GM20000 (cell line): ENCODE measurements at places on chromosomes 2 and 18.

DNA sequence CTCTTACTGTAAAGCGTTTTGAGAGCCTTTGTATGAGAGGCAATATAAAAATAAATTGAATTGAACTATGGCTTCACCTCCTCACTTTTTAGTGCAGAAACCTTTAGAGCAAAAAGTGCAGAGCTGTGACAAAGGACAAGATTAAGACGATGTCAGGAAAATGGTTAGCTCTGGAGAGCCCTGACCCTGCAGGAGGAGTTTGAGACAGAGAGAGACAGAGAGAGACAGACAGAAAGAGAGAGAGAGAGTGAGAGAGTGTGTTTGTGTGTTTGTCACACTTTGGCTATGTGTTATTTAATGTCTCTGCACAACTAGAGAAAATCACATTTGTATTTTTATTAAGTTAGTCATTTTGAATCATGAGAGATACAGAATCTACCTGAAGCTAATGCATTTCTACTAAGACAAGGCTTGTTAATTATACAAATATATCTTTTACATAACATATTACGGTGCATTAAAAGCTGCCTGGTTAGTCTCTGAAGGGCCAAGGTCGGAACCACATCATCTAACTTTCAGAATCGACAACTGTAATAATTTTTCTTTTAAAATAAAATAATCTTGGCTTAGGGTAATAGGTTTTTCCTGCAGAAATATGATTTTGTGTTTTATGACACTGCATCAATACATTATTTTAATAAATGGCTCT is 423.5 kb upstream of the ZEB2 start:
- DNase-seq = no peak

GRCh38 chr2:11589316-11589940 is 55.6 kb downstream of the GREB1 start:
- DNase-seq = no peak

GRCh38 chr18:58363767-58364540 is 264.9 kb downstream of the ALPK2 start:
- DNase-seq = no peak

DNA sequence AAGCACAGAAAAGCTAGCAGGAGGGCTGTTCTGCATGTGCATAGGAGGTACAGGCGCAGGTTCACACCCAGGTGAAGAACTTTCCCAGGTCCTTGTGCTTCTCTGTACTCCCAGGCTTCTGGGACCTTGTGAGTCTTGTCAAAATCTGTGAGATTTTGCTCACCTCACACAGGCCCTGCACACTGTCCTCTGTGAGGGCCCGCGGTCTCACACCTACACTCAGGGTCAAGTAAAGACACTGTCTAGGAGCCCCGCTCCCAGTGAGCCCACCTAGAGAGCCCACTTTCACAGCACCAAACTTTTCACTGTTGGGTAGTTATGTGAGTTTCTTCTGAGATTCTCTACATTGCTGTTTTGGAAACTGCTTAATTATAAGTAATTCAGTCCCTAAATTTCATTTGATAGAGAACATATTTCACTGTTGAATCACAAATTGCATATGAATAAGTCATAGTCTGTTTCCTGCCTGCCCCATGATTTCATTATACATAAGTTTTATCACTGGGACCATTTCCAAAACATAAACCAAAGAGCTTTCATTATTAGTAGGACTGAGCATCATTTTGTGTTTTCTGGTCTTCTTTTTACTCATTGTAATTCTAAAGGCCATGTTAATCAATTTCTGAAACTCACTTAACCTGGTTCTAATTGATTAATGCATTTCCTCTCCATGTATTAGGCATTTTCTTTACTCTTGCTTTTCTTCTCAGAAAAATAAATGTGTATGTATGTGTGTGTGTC is 234.2 kb upstream of the SPOPL start:
- peak; percentile 28 for DNase-seq

DNA sequence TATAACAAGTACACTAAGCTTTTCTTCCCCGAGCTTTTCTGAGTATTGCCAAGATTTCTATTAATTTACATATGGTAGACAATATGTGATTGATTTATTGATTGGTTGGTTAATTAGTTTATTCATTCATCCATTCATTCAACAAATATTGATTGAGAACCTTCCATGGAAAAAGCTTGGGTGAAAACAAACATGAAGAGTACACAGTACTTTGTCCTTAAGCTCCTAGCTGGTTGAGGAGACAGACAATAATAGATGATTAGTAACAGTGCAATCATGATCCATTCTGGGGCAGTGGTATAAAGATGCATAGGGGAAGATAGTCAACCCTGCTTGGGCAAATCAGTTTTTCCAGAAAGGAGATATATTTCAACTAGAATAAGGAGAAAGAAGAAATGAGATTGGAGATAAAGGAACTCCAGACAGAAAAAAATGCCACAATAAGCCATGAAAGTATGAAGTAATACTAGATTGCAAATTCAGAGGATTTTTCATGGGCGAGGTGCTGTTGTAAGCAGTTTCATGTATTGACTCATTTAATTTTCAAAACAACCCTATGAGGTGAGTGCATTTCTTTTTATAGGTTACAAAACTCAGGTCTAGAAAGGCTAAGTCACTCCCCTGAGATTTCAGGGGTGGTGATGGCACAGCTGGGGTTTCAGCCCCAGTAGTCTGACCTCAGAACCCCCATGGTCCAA is 129.5 kb downstream of the RND3 start:
- DNase-seq = no peak

- peak; percentile 4 for DNase-seq
Measured at GRCh38 chr18:27750014-27750413, 426.9 kb downstream of the CDH2 start.

DNA sequence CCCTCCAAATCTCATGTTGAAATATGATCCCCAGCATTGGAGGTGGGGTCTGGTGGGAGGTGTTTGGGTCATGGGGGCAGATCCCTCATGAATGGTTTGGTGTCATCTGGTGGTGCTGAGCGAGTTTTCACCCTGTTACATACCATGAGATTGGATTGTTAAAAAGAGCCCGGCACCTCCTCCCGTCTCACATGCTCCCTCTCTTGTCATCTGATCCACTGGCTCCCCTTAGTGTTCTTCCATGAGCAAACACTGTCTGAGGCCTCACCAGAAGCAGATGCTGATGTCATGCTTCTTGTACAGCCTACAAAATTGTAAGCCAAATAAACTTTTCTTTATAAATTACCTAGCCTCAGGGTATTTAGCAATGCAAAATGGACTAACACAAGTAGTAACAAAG is 405.0 kb upstream of the SLC39A10 start:
- no peak for DNase-seq

DNA sequence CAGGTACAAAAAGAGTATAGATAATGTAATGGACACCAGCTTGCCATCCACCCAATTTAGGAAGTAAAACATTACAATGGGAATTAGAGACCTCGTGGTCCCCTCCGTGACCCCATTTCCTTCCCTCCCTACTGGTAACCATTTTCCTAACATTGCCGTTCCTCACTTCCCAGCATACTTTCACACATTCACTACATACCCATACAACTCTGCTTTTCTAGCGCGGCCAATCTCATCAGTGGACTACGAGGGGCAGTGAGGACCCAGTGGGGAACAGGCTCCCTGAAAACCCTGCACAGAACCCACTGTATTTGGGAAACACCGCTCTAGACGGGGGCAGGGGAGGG is 1.1 kb downstream of the ENOSF1 start:
- peak; percentile 13 for DNase-seq

DNA sequence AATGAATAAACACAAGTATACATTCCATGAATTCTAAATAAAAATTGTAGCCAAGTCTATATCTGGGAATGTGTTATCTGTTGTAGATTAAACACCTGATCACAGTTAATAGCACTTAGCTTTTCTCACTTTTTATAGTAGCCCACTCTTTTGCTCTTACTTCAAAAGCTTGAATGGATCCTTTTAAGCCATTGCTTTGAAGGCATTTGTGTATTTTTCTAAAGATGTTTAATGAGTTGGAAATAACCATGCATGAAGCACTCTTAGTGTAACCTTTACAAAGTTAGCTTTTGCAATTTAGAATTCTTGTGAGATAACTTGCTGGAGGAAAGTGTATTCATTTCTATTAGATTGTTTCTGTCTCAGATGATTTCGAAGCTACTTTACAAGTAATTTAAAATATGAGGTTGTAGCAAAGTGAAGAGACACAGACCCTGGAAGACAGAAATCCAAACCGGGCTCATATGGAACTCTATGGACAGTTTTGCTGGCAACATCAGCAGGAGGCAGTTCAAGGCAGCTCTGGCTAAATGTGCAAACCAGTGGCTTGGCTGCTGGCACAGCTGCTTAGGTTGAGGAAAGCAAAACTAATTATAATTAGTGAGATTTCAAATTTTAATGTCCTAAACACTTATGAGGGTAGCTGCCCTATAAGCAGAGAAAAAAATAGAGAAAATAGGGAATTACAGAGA is 469.8 kb upstream of the ZEB2 start:
- DNase-seq = no peak

DNA sequence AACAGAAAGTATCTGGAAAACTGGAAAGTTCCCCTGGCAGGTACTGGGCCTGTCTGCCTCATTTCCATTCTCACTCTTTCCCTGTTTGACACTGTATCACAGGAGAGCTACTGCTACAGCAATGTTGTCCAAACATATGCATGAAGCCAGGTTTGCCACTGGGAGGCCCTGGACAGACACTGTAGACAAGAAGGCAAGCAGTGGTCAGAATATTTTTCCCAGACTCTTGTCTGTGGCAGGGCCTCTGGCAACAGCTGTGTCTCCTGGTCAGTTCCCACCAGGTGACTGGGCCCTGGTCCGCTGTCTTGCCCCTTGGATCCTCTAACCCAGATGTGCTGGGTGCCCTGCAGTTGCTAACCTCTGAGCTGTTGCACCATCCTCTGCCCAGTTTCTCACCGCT is 178.9 kb upstream of the FANCL start:
- DNase-seq = no peak

- no peak for DNase-seq
Measured at GRCh38 chr2:113263546-113263945, 15.2 kb downstream of the PAX8 start.

GRCh38 chr18:74748809-74749208 is 151.1 kb downstream of the ZNF407 start:
- no peak for DNase-seq

- DNase-seq = no peak
Measured at GRCh38 chr18:62399781-62400308, 74.7 kb downstream of the TNFRSF11A start.

GRCh38 chr2:222900354-222900753 is 39.5 kb downstream of the ACSL3 start:
- DNase-seq = no peak

DNA sequence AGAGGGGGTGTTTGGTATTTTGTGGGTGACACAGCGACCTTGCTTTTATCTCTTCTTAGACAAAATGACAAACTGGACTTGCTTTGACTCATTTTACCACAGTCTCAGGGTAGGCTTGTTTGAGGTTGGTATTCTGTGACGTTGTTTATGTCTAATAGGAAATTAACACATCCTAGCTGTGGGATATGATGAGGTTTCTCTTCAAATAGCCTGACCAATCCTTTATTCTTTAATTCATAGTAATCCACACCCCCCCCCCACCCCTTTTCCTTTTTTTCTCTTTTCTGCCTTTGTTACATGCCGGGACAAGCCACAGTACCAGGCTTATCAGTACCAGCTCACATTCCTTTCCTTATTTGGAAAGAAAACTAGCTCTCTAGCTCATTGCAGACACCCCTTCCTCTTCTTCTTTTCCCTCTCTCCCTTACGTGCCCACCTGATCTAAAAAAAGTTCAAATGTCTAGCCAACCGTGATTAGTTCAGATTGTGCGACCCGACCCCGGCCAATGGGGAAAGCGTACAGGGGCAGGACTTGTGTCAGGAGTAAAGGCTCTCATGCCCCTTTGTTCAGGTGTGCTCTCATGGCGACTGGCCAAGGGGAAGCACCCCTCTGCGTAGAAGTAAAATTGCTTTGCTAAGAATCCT is 52.2 kb upstream of the PTPRM start:
- DNase-seq = no peak

DNA sequence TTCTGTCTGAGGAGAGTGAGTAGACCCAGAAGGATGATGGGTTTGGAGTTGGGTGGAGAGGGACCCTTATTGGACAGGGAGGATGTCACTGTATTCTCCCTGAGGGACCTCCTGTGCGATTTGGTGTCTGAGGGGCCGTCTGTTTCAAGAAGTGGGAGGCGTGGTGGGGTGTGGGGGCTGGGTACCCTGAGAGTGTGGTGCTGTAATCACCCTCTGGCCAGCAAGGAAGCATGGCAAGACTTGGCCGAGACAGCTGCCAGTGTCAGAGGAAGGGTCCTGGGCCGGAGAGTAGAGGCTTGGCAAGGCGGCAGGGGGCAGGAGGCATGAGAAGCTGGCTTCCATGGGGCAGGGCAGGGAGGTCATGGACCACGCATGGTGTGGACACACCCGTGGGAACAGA is 43.1 kb downstream of the CTIF start:
- DNase-seq = no peak

DNA sequence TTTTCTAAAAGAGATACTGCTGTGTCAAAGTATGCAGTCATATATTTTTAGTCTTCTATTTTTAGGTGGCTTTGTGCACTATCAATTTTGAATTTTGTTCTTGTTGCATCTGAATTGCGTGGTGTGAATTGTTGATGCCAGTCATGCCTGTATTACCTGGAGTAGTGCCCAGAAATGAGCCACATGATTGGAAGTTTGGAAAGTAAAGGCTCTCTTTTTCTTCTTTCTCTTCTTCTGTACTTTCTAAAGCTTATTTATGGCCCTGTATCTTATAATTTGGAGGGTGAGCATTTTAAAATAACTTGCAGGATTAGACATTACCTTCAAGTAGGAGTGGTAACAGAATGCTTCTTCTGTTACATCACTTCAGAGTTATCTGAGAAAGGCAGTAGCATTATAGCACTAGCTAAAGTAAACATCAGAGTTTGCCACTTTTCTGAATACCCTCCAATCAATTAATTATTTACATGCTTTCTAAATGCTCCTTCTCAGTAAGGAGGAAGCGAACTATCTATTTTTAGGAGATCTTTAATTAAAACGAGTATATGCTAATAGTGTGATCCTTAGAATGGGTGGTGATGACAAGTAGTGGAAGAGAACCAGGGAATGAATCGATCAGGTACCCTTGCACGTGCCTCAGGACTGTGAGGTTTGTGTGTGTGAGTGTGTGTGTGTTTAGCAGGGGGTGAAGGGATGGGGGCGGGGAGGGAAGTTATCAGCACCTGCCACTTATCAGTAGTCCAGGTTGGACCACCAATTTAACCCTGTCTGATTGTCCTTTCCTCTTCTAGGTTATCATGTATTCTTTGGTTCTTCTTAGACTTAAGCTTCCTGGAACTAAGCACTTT is 112.5 kb downstream of the MAP3K20 start:
- no peak for DNase-seq
